ENCODE measurements at places on chromosomes 2 and 18. TPM values are rescaled to one million over a fixed set of nuclear protein-coding genes. Genes with fewer than 3 reads are reported as not detected.

DNA sequence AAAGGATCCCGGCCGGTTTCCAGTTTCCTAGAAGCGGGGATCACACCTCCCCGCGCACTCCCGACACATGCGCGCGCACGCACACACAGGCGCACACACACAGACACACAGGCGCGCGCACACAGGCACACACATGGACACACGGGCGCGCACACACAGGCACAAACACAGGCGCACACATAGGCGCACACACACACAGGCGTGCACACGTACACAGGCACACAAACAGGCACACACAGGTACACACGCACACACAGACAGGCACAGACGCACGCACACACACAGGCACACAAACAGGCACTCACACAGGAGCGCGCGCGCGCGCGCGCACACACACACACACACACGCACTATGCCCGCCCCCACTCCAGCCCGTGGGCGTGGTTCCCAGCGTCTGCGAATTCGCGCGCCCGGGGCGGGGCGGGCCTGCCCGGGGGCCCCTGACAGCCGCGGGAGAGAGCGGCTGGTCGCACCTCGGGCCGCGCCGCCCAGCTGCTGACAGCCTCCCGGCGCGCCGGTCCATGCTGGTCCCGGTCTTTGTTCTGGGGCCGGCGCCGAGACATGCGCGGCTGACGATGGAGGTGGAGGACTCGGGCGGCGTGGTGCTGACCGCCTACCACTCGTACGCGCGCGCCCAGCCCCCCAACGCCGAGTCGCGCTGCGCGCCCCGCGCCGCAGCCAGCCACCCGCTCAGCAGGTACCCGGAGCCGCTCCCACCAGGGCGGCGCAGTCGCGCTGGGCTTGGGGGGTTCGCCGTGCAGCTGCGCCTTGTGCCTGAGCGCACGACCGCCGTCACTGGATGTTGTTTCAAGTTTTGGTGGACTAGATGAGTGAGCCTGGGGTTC lies at the start of gene ARHGAP28:
ARHGAP28 (plus strand) TSS at position 470 of the 845 bp plus-strand sequence; CDS start at position 576, 106 bp downstream.
- peak; percentile 79 for DNase-seq

- DNase-seq, result no peak
Measured at GRCh38 chr18:58135183-58135641, 91.2 kb downstream of the NEDD4L start.

The UGT1A3 gene
- total RNA-seq, result 2.7 TPM

The RBM43 gene
- total RNA-seq, result 5.0 TPM

Data from mucosa of descending colon (tissue), 3 donors.